ENCODE measurements at places on chromosomes 1 and 21.

DNA sequence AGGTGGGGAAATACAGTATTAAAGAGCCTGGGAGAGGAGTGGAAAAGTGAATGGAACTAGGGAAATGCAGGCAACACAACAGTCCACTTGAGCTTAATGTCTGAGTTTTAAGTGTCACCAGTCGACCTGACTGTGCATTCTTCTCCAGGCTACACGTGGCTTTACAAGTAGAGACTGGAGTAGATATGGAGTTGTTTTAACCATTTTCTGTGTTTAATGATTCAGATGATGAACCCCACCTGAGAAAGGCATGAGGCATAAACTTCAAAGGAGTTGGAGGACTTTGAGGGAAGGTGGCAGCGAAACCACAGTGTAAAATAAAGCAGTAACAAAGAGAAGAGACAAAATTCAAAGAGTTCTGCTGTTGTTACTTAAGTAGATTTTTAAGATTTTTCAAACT, 12.6 kb downstream of the FUBP1 start:
- DNase-seq: no peak

DNA sequence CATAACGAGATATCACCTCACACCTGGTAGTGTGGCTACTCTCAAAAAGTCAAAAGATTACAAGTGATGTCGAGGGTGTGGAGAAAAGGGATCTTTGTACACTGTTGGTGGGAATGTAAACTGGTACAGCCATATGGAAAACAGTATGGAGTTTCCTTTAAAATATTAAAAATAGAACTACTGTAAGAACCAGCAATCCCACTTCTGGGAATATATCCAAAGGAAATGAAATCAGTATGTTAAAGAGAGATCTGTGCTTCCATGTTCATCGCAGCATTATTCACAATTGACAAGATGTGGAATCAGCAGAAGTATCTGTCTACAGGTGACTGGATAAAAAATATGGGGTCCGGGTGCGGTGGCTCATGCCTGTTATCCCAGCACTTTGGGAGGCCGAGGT, 7.6 kb upstream of the PIK3C2B start:
- DNase-seq: no peak

DNA sequence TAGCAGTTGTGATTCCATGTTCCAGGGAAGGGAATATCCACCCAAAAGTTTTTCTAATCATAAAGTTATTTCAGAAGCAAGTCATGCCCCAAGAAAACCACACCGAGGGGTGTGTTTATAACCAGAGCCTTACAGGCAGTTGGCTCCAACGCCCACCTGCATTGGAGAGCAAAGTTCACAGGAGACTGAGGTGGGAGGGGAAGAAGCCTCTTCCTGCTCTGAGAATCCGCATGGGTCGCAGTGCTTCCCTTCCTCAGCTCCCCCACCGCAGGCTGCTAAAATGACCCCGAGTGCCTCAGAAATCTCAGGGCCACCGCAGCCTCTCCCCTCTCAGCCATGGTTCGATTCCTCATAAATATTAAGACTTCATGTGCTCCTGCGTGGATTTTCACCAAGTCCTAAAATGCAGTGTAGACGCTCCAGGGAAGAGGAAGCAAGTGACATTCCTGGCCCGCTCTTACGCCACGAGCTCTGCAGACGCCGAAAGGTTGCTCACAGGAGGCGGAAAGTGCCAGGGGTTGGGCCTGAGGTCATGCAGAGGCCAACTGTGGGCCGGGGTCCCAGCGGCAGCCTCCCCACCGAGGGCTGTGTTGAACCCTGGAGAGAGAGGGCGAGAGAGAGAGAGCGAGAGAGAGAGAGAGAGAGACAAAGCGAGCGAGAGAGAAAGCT, 13.4 kb upstream of the SPSB1 start:
- no peak for DNase-seq

GRCh38 chr1:41101950-41102607, 80.6 kb upstream of the SLFNL1 start:
- peak; percentile 82 for DNase-seq

DNA sequence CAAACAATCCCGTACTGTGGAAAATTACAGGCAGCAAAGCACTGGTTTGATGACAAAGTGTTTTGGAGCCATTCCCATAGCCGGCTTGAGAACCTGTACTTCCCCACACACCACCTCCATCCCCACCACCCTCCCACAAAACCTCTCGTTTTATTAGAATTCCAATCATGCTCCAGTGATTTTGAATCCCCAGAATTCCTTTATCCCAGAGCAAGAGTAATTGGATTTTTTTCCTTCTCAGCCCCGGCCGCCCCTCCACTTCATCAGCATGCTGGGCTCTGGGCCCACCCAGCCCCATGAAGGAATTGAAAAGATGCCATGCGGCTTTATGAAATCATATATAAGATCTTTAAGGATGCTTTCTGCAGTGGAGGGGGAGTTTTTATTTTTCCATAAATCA, 136.6 kb downstream of the OMA1 start:
- peak; percentile 1 for DNase-seq

DNA sequence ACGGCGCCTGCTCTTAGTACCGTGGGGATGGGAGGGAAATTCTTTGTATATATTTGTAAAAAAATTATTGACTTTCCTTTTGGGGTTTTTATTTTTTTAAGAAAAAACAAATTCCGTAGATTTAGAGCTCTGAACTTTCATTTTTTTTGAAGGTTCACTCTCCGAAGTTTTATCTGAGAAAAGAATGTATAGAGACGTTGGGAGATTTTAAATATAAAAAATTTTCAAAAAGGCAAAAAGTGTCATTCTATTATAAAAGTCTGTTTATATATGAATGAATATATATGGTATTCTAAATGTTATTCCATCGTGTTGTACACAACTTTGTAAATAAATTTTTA, 2.4 kb downstream of the FOXD3 start:
- no peak for DNase-seq

- DNase-seq: no peak
Observed at GRCh38 chr1:226428791-226429461, 21.0 kb upstream of the PARP1 start.

DNA sequence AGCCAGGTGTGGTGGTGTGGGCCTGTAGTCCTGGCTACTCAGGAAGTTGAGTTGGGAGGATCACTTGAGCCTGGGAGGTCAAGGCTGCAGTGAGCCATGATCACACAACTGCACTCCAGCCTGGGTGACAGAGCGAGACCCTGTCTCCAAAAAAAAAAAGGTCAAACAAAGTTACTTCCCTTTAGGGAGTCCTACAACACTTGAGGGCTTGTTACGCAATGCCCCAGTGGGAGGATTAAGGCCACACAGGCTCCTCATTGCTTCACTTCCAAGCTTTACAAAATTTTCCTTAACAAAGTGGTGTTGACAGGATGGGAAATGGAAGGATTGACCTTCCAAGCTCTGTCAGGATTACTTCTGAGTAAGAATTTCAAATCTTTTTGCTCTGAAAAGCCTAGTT, 6.2 kb upstream of the EXTL1 start:
- DNase-seq: peak; percentile 73

DNA sequence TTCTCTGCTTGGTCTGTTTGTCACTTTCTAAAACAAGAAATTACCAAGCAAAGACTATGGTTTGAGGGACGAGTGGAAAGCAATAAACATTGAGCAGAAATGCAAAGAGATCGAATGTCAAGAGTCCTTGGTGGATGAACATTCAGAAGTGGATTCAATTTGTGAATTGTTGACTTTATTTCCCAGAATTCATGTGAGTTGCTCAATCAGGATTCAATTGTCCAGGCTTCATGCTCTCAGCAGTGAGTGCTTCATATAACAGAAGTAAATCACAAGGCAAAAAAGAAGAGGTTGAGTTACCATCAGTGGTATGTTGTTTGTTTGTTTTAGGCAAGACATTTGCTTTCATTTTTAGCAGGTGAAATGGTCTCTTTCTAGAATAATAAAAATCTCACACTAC, 31.9 kb downstream of the NGF start:
- no peak for DNase-seq

- peak; percentile 30 for DNase-seq
Observed at GRCh38 chr1:64933296-64934070, 32.9 kb downstream of the JAK1 start.

DNA sequence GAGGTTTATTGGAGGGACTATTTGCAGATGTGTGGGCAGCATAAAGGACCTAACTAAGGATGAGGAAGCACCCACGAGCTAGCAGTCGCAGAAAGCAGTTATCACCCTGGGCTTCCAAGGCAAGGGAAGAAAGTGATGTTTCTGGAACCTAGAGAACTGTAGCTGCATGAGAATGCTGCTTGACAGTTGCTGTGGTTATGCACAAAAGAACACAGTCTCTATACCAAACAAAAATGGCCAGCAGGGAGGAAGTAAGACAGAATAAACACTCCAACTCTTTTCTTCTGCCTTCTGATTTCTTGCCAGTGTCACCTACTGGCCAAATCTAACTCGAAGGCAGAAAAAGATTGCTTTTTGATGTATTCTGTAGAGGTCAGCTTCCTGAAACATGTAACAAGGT, 190.2 kb downstream of the RASAL2 start:
- no peak for DNase-seq

DNA sequence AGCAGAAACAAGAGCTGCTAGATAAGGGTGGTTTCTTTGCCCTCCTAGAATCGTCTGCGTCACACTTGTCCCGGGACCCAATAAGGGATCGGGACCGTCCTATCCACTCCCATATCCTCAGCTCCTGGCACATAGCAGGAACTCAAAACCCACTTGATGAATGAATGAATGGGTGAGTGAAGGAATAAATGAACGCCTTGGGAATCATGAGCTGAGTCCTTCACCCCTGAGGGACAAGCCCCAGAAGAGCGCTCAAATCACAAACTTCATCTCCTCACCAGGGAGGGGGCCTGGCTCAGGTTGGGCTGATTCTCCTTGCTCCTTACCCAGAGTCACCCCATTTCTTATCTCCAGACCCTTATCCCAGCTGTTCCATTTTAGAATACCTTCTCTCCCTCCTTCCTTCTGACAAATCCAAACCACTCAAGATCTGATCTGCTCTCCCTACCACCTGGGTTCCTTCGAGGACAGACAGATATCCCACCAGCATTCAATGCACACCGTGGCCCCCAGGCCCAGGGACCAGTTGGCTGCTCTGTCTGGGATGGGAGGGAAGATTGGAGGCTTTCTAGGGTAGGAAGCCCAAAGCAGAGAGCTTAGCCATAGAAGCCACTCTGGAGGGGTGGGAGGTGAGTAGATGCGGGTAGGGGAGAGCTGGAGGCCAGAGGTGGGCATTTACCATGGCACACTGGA, 643 bp upstream of the MOB3C start:
- DNase-seq: no peak

DNA sequence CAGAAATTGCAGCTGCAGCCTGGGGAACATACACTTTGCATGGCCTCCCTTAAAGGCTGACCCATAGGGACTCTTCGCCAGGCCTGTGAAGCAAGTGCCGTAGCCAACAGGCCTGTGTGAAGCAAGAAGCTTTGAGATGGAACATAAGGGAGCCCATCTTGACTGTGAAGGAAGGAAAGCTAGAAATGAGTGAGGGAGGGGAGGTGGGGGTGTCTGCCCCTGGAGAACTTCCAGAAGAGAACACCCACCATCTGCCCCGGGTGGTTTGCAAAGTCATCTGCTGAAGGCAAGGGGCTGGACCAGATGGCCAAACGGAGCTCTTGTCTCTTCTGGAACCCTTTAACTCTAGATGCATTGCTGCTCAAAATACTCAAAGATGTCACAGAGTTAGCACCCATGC, 103.3 kb upstream of the GRIK3 start:
- no peak for DNase-seq

DNA sequence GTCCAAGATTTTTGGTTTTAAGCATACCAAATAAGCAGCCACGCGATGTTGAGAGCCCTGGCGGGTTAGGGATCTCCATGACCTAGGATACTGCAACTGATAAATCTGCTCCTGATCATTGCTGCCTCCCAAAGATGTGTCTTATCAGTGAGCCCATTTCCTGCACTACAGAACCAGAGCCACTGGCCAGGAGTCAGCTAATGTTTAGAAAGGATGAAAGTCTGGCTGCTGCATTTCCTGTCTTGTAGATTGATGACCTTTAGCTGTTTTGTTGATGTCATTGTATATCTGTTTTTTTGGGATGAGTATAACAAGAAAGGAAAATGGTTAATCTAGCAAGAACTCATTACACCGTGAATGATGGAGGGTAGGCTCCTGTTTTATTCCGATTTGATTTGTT, 74.5 kb downstream of the C1orf21 start:
- no peak for DNase-seq

GRCh38 chr21:42534421-42535378, 21.0 kb downstream of the SLC37A1 start:
- no peak for DNase-seq

DNA sequence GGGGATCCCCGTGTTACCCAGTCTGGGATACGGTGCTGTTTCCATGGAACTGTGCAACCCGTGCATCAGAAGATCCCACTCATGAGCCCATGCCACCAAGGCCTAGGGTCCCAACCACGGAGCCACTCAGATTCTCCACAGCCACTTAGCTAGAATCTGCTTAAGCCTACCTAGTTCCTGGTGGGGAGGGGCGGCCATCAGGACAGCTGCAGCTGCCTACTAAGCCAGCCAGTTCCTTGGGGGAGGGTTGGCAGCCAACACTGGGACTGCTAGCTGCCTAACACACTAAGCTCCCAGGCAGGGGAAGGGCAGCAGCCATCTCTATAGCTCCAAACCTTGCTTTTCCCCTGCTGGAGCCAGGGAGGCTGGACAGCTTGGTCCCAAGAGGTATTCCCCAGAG, 549.2 kb upstream of the BRINP3 start:
- DNase-seq: no peak

- DNase-seq: peak; percentile 75
Observed at GRCh38 chr21:45439161-45439872, 34.4 kb downstream of the COL18A1 start.

DNA sequence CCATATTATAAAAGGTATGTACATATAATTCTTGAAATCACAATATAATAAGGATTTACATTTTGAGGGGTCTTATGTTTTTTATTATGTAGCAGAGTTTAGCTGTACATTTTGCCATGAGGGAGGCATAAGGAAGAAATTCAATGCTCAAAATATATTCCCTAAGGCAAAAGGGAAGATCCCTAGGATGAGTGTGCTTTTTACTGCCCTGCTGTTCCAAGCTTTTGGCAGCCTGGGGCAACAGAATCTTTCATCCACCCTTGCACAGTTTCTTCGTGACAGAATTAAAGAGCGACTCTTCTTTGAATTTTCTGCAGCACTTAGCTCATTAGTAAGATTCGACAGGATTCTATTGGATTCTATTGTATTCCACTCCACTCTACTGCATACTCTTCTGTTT, 39.5 kb upstream of the DAB1 start:
- DNase-seq: no peak

GRCh38 chr1:241736387-241736786, 84.3 kb downstream of the WDR64 start:
- no peak for DNase-seq

- no peak for DNase-seq
Observed at GRCh38 chr21:26148840-26149354, 21.7 kb downstream of the APP start.

- peak; percentile 11 for DNase-seq
Observed at GRCh38 chr1:79259390-79260336, 253.1 kb upstream of the ADGRL4 start.

- no peak for DNase-seq
Observed at GRCh38 chr1:42340093-42340492, 5.1 kb upstream of the FOXJ3 start.
